ENCODE measurements at places on chromosomes 6 and 20. TPM values are rescaled to one million over a fixed set of nuclear protein-coding genes. Genes with fewer than 3 reads are reported as not detected.

- no peak for DNase-seq
Observed at GRCh38 chr20:60636417-60636816, 615.6 kb upstream of the CDH4 start.

- DNase-seq, result no peak
Observed at GRCh38 chr6:127114214-127114760, 4.2 kb upstream of the RSPO3 start.

DNA sequence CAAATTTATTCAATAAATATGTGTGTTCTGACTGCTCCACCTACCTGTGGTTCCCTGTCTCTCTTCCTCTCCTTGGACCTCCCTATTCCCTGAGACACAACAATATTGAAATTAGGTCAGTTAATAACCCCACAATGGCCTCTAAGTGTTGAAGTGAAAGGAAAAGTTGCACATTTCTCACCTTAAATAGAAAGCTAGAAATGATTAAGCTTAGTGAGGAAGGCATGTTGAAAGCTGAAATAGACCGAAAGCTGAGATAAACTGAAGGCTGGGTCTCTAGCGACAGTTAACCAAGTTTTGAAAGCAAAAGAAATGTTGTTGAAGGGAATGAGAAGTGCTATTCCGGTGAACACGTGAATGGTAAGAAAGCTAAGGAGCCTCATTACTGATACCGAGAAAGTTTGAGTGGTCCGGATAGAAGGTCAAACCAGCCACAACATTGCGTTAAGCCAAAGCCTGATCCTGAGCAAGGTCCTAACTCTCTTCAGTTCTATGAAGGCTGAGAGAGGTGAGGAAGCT, 34.1 kb downstream of the UST start:
- no peak for DNase-seq

GRM1 gene
- 0.13 TPM for total RNA-seq

DNA sequence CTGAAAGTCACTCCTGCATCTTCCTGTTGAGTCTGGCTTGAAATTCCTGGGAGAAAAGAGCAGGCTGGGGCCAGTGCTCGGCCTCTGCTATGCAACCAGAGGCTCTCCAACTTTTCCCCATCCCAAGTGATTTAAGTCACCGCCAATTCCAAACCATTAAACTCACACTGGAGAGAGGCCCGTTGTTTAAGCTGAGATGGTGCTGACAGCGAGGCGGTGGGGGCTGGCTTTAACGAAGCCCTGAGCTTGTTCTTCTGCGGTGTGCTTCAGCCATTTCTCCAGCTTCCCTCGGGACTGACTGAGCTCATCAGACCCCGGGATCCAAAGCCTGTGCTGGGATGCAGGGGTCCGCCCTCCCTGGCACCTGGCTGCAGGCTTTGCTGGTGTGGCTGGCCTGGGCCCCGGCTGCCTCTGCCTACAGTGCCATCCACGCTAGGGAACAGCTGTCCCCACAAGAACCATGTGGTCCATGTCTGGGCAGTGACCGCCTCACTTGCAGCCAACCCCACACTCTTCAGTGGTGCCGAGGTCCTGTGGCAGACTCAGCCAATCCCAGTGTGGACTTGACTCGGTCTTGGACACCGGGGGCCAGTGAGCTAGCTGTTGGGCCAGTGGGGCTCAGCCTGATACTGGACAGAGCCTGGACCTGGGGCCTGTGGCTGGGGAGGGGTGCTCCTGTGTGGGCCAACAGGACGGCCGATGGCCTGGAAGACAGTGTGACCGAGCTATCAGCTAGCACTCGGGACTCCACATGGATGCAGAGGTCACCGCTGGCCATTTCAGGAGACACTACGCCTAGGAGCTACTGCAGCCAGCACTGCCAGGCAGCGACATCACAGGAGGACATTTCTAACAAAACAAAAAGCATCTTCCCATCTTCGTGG, 21.2 kb downstream of the RAMACL start:
- no peak for DNase-seq

PSORS1C2 gene
- not detected for total RNA-seq

- no peak for DNase-seq
Observed at GRCh38 chr6:10098756-10099528, 315.9 kb downstream of the TFAP2A start.

KCNK15 gene
- total RNA-seq, result not detected

GRIK2 gene
- total RNA-seq, result not detected

- DNase-seq, result no peak
Observed at GRCh38 chr20:52425253-52425652, 233.7 kb upstream of the ZFP64 start.

- DNase-seq, result no peak
Observed at GRCh38 chr6:131410785-131411184, 162.2 kb upstream of the ARG1 start.

GRCh38 chr6:108945681-108946159, 97.5 kb downstream of the ARMC2 start:
- DNase-seq, result no peak

DNA sequence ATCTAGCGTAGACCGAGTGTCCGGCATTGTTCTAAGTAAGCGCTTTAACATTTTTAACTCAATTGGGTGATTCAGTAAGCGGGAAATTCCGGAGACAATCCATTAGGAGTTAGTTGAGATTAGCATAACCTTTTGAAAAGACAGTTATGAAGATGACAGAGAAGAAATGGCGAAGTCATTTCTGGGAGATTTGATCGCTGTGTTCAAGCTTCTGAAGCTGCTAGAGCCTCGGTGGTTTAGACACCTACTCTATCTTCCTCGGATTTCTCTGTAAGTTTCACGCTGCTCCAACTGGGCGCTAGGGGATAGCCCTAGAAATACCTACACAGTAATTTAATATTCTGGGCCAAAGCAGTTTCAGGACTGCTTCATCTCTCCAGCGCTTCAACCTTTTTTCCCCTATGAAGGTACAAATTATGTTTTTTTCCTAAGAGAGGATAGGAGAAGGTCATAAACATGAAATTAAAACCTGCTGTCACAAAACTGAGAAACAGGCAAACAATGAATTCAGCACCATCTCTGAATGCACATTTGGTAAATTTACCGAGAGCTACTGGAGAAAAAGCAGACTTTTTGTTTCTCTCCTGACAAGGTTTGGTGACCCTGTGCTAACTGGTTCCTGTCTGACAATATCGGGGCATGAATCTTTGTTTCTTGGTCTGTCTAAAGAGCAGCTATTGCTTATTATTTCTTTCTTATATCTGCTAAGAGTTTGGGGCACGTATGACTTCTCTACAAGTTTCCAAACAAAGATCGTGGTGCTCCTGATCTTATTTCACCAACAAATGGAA, 22.4 kb downstream of the ZNF311 start:
- peak; percentile 62 for DNase-seq

CAP2 gene
- 0.63 TPM for total RNA-seq

WASF1 gene
- total RNA-seq, result 9.5 TPM

SLC25A27 gene
- 0.51 TPM for total RNA-seq

- no peak for DNase-seq
Observed at GRCh38 chr6:10463491-10464481, 48.9 kb upstream of the TFAP2A start.

GRCh38 chr20:24100370-24101011, 111.9 kb upstream of the GGTLC1 start:
- DNase-seq, result peak; percentile 72

GRCh38 chr6:75246386-75246785, 2.8 kb upstream of the COX7A2 start:
- no peak for DNase-seq

GRCh38 chr20:33506576-33506975, 16.7 kb downstream of the CBFA2T2 start:
- DNase-seq, result no peak

FAM162B gene
- total RNA-seq, result 6.2 TPM

SLC22A1 gene
- not detected for total RNA-seq

DNA sequence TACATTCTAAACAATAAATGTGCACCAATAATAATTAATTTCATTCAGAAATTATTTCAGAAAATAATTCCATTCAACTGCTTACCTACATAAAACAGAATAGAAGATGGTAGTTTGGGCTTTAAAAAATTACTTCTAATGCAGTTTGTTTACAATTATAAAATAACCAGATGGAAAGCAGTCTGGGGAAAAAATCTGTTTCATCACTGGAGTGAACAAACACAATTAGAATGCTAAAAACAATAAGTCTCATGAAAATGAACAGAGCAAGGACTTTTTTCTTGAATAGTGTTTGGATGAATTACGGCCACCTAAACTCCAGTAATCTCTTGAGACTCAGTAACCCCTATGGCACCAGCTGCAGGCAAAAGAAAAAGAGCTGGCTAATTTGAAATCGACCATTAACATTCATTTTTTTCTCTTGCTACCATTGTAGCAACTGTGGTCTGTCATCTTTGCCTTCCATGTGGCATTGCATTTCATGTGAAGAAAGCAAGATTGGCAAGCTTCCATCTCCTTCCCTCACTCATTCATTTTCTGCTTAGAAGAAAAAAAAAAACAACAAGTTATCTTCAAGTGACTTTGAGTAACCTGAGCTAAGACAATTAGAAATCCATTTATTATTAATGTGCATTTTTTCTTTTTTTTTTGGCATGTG, 88.4 kb upstream of the CEP85L start:
- no peak for DNase-seq

DNA sequence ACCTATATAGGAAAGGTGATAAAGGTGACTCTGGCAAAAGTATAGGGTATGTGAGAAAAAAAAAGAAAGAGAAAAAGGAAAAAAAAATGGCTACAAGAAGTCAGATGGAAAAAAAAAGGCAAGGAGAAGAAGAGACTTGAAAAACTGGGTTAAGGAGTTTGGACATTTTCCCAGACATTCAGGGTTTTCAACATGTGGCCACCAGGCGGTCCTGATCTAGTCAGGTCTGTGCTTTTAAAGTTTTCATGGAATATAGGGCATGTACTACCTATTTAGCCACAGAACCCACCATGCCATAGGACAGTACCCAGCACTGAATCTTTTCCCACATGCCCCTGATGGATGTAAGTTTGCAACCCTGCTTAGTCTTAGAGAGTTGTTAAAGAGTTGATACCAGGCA, 433.7 kb downstream of the MAFB start:
- no peak for DNase-seq

DNA sequence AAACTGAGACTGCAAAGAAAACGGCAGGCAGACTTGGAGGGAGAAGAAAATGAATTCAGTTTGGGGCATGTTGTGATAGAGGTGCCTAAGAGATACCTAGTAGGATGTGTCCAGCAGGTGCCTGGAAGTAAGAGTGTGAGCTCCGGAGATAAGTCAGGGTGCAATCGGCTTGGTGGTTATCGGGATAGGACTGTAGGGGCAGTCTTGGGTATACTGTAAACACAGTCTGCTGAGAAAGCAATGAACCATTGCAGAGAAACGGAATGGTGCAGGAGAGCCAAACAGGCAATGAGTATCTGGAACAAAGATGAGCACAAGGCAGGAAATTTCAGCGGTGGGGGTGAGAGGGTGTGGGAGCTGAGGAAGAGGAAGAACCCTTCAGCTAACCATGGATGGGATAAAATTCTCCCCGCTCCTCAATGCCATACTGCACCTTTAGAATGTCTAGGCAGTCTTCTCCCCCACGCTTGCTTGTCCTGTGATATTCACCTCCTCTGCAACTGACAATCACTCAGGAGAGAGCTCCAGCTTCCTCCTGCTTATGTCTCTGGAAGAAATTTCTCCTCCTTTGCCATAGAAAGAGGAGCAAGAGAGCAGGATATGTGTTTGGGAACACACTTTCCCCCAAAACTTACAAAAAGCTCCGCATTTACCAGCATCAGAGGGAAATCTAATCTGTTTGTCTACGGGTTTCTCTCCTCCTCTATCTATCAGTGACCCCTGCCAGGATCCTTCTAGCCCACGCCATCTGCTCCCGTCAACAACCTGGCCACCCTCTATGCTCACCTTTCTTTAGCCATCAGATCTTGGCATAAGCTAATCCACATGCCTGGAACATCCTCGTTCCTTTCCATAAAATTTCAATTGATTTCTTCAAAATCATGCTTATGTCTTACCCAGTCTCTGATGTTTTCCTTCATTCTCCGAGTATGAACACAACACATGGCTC, 381.7 kb upstream of the JARID2 start:
- no peak for DNase-seq

GJE1 gene
- total RNA-seq, result not detected

DNA sequence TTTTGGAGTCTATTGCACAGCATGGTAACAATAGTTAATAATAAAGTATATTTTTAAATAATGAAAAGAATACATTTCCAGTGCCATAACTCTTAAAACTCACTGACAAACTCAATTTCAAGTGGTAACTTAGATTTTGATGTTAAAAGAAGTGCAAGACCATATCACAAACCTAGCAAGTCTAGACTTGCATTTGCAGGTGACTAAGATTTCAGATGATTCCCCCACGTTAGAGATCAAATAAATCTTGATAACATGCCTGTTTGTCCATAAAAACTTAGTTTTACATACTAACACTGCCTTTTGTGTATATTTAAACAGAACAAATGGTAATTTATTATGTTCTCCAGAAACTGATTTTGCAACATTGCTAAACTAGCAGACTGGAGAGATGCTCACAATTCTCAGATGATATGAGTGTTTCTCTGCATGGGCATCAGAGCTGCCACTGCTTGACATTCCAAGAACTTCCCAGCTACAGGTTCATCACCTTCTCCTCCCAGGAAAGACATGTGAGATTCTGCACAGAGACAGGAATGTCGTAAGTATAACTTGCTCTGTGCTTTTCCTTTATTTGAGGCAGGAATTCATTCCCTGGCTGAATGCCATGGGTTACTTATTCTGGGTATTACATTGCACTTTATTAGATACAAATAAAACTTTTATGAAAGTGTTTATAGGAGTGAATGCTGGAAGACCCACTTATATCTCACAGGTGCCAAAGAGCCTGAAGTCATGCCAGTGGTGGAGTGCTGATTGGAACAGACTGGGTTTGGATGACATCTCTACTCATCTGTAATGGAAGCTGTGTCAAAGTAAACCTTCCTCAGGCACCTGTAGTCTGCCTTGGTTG, 160.2 kb upstream of the FOXA2 start:
- DNase-seq, result no peak

- no peak for DNase-seq
Observed at GRCh38 chr6:164085091-164086075, 670.9 kb downstream of the QKI start.

LY6G6C gene
- not detected for total RNA-seq

- DNase-seq, result peak; percentile 9
Observed at GRCh38 chr6:7106752-7107577, 796 bp upstream of the RREB1 start.

GRCh38 chr6:11366934-11367637, 134.6 kb upstream of the NEDD9 start:
- DNase-seq, result peak; percentile 53

- no peak for DNase-seq
Observed at GRCh38 chr6:30163918-30164654, 740 bp downstream of the TRIM15 start.

All from dermis microvascular lymphatic vessel endothelial cell (primary cell).